ENCODE measurements at places on chromosomes 3 and 15.

GRCh38 chr3:52109611-52110301 is 44.5 kb downstream of the POC1A start:
- DNase-seq, result no peak

GRCh38 chr15:68316061-68316804 is 38.7 kb downstream of the FEM1B start:
- DNase-seq, result no peak

DNA sequence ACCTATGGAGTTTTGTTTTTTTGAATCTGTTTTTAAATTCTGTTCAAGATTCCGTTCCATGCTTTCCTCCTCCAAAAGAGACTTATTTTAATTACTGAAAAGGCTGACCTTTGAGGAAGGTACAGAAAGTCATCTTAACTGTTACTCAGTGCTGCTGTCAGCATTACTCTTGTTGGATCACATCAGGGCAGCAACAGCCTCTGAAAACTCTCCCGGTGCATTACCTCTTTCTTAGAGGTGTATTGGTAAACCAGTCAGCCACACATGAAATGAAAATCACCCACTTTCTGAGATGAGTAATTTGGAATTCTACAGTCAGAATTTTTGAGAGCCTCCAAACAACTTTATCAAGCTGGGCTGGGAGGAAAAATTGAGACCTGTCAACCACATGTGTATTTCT is 88.5 kb upstream of the LIMD1 start:
- DNase-seq, result no peak

DNA sequence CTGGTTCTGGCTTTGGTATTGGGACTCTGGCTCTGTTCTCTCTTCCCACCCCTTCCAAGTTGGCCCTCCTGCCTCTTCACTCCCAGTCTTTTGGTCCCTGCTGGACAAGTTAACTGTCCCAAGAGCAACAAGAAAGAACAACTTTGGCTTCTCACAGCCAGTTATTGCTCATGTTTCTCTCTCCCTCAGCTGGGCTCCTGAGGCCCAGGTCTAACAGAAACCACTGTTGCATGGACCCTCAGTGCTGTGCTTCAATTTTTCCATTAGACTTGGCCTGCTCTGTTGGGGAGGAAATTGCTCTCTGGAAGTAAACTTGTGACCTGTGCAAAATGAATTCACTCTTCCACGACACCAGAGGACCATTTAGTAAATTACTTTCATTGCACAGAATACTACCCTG is 64.5 kb downstream of the CHST2 start:
- DNase-seq, result no peak

- DNase-seq, result no peak
These were observed 38.0 kb downstream of the KAT2B start for GRCh38 chr3:20078194-20078714.

DNA sequence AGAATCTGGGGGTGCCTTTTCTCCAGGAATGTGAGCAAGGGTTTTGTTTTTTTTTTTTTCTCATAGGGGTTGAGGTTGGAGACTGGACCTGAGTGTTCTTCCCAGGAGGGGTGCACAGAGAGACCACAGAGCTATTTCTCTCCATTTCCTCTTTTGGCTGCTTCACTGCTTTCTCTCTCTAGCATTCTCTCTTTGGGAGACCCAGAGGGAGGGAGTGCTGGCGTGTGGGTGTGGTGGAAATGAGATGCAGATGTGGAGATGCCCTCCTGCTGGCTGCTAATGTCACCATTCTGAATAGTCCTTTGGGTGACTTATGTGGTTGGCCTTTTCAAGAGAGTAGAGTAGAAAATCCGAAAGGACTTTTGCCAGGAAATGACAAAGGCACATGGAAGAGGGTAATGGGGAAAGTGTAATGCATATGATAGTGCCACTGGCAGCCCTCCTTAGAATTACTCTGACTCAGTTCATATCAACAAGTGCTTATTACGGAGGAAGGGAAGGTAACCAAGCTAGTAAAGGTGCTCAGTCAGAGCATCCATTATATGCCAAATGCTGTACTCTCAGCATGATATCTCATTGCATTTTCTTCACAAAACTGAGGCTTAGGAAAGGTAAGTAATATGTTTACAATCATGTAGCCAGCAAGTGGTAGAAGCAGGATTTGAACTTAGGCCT is 1.9 kb downstream of the SYN2 start:
- DNase-seq, result no peak

- no peak for DNase-seq
These were observed 384 bp downstream of the KNL1 start for GRCh38 chr15:40594429-40594836.

GRCh38 chr3:98623572-98624280 is 30.3 kb upstream of the CPOX start:
- no peak for DNase-seq

- no peak for DNase-seq
These were observed 346.8 kb upstream of the ZNF717 start for GRCh38 chr3:76132154-76132470.

GRCh38 chr3:122520861-122521260 is 6.1 kb upstream of the KPNA1 start:
- DNase-seq, result no peak

GRCh38 chr3:181699171-181699903 is 12.4 kb upstream of the SOX2 start:
- no peak for DNase-seq

GRCh38 chr3:115789481-115789880 is 166.2 kb downstream of the GAP43 start:
- no peak for DNase-seq

- peak; percentile 67 for DNase-seq
These were observed 43.9 kb upstream of the GOLGA8J start for GRCh38 chr15:30038667-30039523.

DNA sequence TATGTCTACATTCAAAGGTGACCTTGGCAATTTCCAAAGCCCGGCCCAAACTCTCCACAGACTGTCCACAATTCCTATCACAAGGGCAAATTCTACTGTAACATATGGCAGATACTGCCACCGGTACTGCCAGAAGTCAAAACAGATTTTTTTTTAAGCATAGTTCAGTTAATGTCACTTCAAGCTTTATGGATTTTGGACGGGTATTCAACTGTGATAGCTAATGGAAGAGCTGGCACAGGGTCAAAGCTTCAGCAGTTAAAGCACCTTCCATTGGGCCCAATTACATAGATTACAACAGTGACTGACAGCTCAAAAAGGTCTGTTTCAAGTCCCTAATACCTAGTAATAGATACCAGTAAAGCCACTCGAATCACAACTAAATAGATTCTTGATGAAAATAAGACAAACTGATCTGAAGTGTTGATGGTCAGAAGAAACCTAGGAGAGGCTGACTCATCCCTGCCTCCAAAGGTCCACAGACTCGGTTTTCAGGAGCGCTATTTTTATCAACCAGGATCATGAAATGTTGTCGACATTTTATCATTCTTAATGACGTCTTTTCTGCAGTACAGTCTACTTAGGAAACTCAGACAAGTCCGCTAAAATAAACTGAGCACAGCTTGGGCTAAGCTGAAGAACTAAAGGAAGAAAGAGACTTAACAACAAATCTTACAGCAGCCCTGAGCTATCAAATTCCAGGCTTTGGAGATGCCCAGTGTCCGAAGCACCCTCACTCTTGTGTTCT is 38.7 kb downstream of the ANXA2 start:
- DNase-seq, result peak; percentile 78

DNA sequence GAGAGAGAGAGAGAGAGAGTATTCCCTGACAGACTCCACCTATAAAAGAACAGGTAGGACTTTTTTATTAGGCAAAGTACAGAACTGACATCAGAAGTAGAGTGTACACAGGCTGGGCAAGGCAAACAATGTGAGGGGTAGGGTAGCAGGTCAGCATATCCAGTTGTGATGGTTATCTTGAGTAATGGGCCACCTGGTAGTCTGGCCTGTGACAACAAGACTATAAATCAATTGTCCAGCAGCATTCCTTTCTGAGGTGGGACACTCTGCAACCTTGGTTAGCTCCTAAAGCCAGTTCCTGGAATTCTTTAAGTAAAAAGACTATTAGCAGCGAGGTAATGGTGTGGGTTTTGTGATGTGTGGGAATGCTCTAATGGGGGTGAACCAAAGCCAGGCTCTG is 14.9 kb upstream of the TMCC1 start:
- no peak for DNase-seq

GRCh38 chr3:139472380-139473010 is 3.8 kb downstream of the RBP2 start:
- DNase-seq, result no peak

GRCh38 chr3:149475451-149476060 is 1.1 kb downstream of the TM4SF4 start:
- DNase-seq, result no peak

GRCh38 chr3:158420654-158421396 is 150.2 kb upstream of the MLF1 start:
- no peak for DNase-seq

- DNase-seq, result peak; percentile 44
These were observed 12.8 kb upstream of the SETMAR start for GRCh38 chr3:4290272-4290893.

GRCh38 chr15:99148851-99149276 is 44.0 kb downstream of the SYNM start:
- DNase-seq, result no peak

- DNase-seq, result no peak
These were observed 26.8 kb downstream of the EOGT start for GRCh38 chr3:68986496-68987208.

Measured in NCI-H446 (cell line).